ENCODE measurements at places on chromosomes 7 and 10. TPM values are rescaled to one million over a fixed set of nuclear protein-coding genes. Genes with fewer than 3 reads are reported as not detected.

Gene IGFBP3
- 370 TPM for total RNA-seq

Gene PTF1A
- not detected for total RNA-seq

Gene GLCCI1
- 1.1 TPM for total RNA-seq

Gene STEAP2
- total RNA-seq = 7.8 TPM

Gene NUTM2A
- 1.7 TPM for total RNA-seq

Gene RASSF4
- 2.9 TPM for total RNA-seq

Gene PURB
- total RNA-seq = 11.6 TPM

All from Caki2 (cell line).